ENCODE measurements at places on chromosomes 1 and 21. TPM values are rescaled to one million over a fixed set of nuclear protein-coding genes. Genes with fewer than 3 reads are reported as not detected.

Gene HSF2BP
- 3.5 TPM for total RNA-seq

Gene S100A8
- not detected for total RNA-seq

DNA sequence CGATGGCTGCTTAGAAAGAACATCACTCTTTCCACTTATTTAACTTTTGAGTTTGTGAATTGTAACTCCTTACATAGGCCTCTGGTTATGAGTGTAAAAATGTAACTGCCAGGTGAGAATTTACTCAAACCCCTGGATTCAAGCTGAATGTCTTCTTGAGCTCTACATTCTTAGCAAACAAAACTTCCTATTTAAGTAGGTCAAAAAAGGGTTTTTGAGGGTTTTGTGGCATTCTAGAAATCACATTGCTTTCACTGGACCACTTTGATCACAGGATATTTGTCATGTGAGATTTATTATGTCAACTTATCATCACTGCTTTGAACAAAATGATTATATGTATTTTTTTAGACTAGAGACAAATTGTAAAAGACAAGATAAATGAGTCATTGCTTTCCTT is 5.7 kb downstream of the IL23R start:
- H3K27me3 ChIP-seq: peaks cover 12% of the 10 kb centered on the region
- no peaks in the 10 kb centered on the region for H3K4me1 ChIP-seq
- DNase-seq: no peak
- H3K36me3 ChIP-seq: no peaks in the 10 kb centered on the region
- H3K4me3 ChIP-seq: no peak overlapping the region

DNA sequence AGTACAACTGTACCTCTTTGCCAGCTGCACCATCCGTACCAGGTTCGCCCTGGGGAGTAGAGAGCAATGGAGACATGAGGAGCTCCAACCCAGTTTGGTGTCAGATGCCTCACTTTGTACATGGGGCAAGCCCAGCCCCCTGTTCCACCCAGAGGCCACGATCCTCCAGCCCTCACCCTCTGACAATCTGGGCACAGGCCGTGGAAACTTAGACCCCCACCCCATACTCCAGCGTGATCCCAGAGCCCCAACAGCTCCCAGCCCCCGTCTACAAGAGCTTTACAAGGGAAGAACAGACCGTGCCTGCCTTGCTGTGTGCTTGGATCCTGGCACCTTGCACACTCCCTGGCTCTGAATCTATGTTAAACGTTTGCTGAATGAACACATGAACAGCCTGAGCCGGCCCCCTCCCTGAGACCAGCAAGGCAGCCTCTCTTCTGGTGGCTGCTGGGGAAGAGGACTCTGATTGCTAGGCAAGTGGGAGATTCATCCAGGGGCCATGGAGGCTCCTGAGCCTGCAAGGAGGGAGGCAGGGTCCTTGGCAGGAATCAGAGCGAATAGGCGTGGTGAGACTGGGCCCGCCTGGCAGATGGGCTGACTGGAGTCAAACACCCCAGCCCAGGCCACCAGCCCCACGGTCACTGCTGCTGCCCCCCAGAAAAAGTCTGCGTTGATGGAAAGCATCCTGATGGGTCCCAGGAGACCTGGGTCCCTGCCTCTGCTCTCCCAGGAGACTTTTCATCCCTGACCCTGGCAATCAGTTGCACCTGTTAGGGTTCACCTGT is 12.5 kb upstream of the PEF1 start:
- no peaks in the 10 kb centered on the region for H3K27me3 ChIP-seq
- peaks cover 39% of the 10 kb centered on the region for H3K36me3 ChIP-seq
- no peak for DNase-seq

DNA sequence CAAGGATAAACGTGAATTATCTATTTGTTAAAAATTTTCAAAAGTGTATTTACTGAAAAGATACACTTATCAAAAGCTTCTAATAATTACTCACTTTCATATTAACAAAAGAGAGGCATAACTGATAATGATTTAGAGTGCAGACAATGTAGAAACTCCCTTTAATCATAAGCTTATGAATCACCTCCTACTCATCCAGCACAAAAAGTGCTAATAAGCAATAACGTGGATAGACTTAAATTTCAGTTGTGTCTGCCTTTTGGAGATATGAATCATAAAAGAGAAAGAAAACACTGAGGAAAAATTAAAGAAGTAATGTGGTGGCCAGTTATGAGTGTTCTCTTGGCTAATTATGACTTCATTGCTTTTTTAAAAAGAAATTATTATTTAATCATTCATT is 827.6 kb upstream of the B3GALT2 start:
- H3K4me3 ChIP-seq: no peak overlapping the region
- H3K4me1 ChIP-seq: no peaks in the 10 kb centered on the region
- DNase-seq: no peak
- no peaks in the 10 kb centered on the region for H3K36me3 ChIP-seq
- H3K27me3 ChIP-seq: no peaks in the 10 kb centered on the region
- no peak overlapping the region for H3K27ac ChIP-seq

DNA sequence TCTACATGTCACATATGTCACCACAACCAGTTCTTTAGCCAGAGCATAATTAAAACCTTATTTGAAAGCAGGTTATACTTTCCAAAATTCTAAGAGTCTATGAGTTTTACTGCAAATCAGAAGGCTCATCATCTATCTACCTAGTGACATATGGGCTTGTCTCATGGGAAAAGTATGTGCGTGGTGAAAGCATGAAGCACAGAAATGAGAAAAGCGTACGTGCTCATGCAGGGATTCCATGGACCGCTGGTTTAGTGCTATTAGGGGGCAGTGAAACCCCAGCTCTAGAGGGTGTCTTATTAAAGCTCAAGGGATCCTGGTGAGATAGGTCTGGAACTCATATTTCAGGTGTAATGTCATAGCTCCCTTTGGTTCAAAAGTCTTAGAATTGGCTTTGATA is 50.2 kb downstream of the FAM163A start:
- no peaks in the 10 kb centered on the region for H3K4me1 ChIP-seq
- H3K27ac ChIP-seq: no peak overlapping the region
- H3K36me3 ChIP-seq: no peaks in the 10 kb centered on the region
- H3K27me3 ChIP-seq: peaks cover 33% of the 10 kb centered on the region
- no peak overlapping the region for H3K4me3 ChIP-seq

- no peak overlapping the region for H3K4me3 ChIP-seq
- DNase-seq: no peak
- peaks cover 45% of the 10 kb centered on the region for H3K27me3 ChIP-seq
- no peak overlapping the region for H3K27ac ChIP-seq
These were observed 148.6 kb upstream of the ETV3 start for GRCh38 chr1:157286646-157287420.
